ENCODE measurements at places on chromosomes 7 and 10.

- no peak for DNase-seq
These were observed 39.8 kb upstream of the CDK13 start for GRCh38 chr7:39910108-39910869.

- no peak for DNase-seq
These were observed 22.0 kb downstream of the ADRA2A start for GRCh38 chr10:111098679-111099437.

DNA sequence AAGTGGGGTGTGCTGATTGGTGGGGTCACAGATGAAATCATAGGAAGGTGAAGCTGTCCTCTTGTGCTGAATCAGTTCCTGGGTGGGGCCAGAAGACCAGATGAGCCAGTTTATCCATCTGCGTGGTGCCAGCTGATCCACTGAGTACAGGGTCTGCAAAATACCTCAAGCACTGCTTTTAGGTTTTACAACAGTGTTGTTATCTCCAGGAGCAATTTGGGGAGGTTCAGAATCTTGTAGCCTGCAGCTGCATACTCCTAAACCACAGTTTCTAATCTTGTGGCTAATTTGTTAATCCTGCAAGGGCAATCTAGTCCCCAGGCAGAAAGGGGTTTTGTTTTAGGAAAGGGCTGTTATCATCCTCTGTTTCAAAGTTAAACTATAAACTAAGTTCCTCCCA is 17.0 kb upstream of the IFRD1 start:
- no peak for DNase-seq

- DNase-seq: no peak
These were observed 176.9 kb upstream of the ZWINT start for GRCh38 chr10:56537984-56538383.

DNA sequence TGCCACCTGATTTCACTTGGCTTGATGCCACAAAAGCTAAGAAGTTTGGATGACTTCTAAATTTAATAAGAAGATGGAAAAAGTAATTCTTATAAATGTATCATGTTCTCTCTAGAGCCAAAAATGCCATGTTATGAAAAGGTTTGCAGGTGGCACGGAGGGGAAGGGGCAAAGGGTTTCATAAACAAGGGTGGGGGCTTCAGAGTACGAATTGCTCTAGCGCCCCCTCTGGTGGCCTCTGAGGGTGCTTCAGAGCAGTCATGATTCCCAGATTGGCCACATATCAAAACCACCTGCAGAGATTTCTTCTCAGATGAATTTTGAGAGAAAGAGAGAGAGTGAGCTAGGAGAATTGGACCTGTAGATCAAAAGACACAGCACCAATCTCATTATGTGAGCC is 208.6 kb upstream of the YAE1 start:
- DNase-seq: no peak

- no peak for DNase-seq
These were observed 60.0 kb downstream of the PIK3AP1 start for GRCh38 chr10:96660297-96660696.

Data from GM13976 (cell line).